Stimulated activated CD4-positive, alpha-beta T cell treated with anti-CD3 and anti-CD28 coated beads, Interleukin-12 subunit alpha, Interleukin-12 subunit beta, amount 100 ng/mL, for 48 hours (primary cell): ENCODE measurements at places on chromosomes 4 and X.

GRCh38 chr4:165294907-165295306 lies 32.6 kb upstream of the MSMO1 start:
- no peak for DNase-seq

DNA sequence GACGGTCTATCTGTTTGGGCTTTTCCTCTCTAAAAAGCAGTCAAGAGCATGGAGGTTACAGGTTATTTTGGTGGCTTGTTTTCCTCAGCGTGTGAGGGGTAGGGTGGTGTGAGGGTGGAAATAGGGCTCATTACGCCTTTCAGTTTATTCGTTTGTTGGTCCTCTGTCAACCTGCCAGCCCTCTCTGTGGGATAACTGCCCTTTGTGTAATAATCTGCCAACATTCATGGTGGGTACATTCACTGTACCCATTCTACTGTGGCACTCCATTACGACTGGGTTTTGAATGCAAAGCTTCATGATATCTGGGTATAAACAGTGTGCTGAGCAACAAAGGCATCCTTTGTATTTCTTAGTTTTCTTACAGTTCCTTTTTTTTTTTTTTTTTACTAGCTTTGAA lies 136.4 kb downstream of the ADGRL3 start:
- no peak for DNase-seq

DNA sequence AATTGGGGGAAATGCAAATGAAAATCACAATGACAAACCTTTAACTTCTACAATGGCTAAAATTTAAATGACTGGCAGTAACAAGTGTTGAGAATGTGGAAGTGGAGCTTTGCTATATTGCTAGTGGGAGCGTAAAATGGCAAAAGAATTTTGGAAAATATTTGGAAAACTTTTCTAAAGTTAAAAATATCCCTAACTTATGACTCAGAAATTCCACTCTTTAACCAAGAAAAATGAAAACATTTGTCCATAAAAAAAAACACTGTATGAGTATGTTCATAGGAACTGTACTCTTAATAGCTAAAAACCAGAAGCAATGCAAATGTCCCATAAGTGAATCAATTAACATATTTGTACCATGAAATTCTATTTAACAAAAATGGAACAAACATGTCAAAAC lies 3.6 kb downstream of the TBCK start:
- no peak for DNase-seq

GRCh38 chr4:20616848-20617247 lies 83.4 kb upstream of the PACRGL start:
- no peak for DNase-seq

- no peak for DNase-seq
These were observed 131.2 kb upstream of the STX18 start for GRCh38 chr4:4673070-4673469.

GRCh38 chrX:123223859-123224258 lies 39.8 kb downstream of the GRIA3 start:
- DNase-seq = no peak

- DNase-seq = no peak
These were observed 8.8 kb downstream of the TMEM255A start for GRCh38 chrX:120302434-120302833.

DNA sequence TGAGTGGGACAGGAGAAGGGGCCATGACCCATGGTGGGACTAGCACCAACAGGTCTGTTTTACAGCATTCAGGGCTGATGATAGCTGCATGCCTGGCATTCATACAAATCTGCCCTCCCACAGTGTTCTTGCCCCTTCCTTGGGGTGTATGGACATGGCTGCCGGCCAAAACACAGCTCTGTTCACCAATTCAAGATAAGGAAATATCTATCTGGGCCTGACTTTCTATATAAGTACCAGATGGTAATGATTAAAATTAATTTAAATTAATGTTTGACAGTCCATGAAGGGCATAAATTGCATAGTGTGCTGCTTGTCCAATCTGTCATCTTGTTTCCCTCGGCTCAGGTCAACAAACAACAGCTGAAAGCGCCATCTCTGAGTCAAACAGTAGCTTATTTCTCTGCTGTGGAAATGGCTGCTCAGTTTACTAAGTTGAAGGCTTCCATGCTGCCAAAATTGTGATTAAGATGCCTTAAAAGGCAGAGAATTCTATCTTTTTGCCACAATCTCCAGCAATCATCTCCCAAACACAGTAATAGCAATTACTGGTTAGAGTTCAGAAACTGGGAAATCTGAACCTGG lies 67.0 kb upstream of the TSPAN7 start:
- DNase-seq = no peak

GRCh38 chrX:149398027-149398426 lies 107.1 kb downstream of the IDS start:
- DNase-seq = no peak

GRCh38 chr4:101599620-101600019 lies 190.9 kb upstream of the BANK1 start:
- DNase-seq = no peak

DNA sequence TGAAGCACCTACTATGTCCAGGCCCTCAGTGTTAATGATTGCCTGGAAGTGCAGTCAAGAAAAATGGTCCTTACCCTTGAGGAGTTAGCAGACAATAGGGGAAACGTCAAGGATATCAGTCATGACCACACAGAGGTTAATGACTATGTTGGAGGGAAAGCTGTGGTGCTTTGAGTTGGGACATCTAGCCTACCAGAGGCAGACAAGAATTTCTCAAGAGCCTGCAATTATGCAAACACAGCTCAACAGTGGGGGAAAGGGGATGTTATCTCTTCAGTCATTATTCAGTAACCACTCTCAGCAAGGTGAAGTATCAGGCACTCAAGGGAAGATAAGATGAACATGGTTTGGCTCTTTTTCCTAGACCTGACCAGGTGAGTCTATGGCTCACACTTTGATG lies 7.0 kb upstream of the FGFBP1 start:
- no peak for DNase-seq

DNA sequence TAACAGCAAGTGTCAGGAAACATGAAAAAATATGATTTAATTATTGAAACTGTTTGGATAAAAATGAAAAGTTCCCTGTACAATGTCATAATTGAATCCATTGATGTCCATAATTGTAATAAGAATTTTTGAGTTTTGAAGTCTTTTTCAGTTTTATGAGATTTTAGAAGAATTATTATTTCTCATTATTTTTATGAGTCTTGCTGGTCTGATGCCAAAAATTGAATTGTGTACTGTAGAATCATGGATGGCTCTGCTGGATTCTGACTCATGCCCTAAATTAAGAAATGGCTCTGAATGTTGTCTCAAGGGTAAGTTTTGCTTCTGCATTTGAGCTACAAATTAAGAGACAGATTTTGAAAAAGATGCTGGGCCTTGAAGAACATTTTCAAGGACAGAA lies 132.8 kb upstream of the MAP9 start:
- no peak for DNase-seq

DNA sequence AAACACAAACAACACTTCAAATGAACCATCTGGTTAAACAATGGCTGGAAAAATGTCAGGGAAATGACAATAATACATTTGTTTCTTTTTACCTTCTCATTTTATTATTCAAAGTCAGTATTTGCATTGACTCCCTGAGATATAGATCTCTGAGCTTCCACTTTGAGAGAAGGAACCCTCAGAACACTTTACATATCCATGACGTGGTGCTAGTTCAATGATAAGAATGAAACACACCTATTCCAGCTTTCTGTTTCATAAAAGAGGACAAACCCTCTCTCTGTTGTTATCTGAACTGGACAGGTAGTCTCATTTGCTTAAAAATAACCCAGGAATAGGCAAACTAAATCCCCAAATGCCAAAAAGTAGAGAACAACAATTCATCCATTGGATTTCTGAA lies 65.3 kb upstream of the CCSER1 start:
- no peak for DNase-seq

DNA sequence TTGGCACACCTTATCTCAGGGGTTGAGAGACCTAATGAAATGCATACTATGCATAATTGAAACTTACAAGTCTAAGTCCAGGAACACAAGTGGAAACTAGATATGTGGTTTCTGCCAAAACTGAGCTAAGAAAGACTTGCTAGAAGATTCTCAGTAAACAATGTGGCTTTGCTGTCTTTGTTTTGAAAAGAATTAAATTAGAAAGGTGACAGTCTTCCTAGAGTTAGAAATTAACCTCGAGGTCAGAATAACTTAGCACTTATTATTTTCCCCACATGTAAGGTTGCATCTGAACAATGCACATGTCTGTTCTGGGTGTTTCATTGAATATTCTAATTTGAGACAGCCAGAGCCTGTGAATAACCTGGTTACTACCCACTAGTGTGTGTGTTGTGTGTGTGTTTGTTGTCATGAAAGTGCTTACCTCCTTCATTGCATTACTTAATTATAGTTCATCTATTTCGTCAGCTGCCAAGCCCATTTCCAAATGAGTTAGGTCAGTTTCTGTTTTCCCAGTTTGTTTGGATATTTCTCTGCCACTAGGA lies 1.5 kb downstream of the EREG start:
- DNase-seq = no peak

- no peak for DNase-seq
These were observed 97.9 kb upstream of the PDE5A start for GRCh38 chr4:119726505-119726904.

DNA sequence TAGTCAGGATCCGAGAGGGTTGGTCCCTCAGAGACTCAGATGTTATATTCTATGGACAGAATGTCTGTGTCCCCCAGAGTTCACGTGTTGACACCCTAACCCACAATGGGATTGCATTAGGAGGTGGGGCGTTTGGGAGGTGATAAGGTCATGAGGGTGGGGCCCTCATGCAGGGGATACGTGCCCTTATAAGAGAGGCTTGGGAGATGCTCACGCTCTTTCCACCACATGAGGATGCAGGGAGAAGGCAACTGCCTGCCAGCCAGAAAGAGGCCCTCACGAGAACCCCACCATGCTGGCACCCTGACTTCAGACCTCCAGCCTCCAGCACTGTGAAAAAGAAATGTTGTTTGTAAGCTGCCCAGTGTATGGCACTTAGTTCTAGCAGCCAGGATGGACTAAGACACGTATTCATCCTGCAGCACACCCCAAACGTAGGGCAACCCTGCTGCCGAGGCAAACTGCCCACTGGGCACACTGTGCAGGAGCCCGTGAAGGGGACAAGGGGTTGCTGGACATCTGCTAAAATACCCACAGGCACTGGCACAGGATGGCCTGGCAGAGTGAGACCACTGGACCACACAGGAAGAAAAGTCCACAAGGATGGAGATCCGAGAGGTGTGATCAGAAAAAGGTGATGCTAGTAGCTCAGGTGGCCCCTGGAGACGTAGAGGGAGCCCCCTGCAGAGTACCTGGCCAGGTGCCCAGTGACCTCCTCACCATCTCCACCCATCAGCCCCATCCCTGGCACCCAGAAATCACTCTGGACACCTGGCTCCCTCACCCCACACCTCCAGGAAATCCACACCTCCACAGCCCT lies 62.7 kb downstream of the HTRA3 start:
- DNase-seq = no peak

GRCh38 chrX:123905332-123905731 lies 45.5 kb downstream of the XIAP start:
- DNase-seq = no peak
